Activated gamma-delta T cell treated with Interleukin-2 at 50 U/mL for 16 hours (primary cell): ENCODE measurements at places on chromosomes 6 and 20.

DNA sequence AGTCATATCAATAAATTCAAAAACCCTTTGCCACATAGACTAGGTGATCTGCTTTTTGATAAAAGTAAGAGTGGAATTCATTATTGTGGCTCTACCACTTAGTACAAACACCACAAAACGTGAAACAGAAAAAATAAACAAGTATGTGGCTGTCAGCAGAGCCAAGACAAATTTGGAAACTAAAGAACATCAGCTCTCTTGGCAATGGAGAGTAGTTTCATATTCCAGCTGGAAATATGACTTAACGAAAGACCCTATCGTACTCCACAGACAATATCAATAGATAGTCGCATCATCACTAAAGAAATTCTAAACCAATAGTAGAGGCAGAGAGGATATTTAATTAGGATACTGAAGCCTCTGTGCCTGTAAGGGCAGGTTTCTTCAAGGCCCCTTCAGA lies 20.8 kb downstream of the TBX18 start:
- DNase-seq = no peak

- DNase-seq = no peak
Measured at GRCh38 chr6:35061651-35062410, 79.3 kb downstream of the TCP11 start.

DNA sequence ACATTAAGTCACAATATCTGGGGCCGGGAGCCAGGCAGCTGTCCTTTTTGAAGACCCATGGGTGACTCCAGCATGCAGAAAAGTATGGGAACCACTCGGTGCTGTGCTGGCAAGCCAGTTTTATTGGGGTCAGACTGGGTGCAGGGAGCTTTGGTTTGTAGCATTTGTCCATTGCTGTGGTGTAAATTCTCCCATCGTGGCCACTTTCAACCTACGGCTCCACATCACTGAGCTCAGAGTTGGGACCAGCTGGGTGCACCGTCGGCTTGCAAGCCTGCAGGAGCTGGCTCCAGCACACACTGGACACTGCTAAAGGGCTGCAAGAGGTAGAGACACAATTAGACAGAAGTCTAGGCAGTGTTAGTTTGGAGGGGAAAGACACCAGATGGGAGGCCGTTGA lies 66.9 kb downstream of the SYNJ2 start:
- no peak for DNase-seq

DNA sequence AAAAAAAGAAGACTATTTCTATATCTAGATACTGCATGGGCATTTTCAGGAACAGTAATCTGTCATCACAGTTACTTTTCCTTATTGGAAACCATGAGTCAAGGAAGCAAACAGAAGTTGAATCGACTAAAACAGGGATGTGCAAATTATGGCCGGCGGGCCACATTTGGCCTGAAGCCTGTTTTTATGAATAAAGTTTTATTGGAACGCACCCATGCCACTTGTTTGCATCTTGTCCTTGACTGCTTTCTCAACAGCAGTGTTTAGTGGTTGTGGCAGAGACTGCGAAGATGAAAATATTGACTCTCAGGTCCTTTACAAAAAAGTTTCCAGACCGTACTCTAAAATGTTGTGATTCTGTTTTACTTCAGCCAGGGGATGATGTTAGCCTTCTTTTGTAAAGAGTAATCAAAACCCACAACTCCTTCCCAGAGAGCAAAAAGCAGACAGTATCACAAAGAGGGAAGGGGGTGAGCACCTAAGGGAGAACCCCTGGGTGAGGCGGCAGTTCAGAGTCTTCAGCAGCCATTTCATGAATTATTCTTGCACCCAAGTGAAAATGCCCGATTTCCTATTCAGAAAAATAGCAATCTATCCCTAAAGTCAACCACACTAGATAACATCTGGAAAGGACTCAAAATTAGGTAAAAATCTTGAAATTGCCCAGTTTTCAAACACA lies 190.4 kb downstream of the MYLK4 start:
- no peak for DNase-seq

- no peak for DNase-seq
Measured at GRCh38 chr6:73085443-73085871, 139.8 kb downstream of the KHDC1L start.

- DNase-seq = no peak
Measured at GRCh38 chr6:133591275-133591674, 297.6 kb upstream of the TCF21 start.

GRCh38 chr6:37624606-37625574 lies 72.8 kb downstream of the MDGA1 start:
- DNase-seq = no peak

- no peak for DNase-seq
Measured at GRCh38 chr6:126824226-126824625, 294.2 kb upstream of the RSPO3 start.

- peak; percentile 47 for DNase-seq
Measured at GRCh38 chr20:60057866-60058807, 99.9 kb downstream of the CDH26 start.

DNA sequence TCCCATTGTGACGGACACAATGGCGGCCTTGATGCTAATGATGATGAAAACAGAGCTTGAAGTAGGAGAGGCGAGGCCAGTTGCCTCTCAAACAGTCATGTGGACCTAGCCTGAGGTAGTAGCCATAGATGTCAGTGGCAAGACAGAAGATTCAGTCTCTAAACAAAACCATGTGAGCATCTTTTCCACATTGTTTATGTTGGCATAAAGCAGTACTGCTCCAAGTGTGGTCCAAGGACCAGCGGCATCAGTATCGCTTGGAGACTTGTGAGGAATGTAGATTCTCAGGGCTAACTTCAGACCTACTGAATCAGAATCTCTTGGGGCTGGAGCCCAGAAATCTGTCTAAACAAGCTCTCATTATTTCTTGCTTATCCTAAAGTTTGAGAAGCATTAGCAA lies 312.8 kb upstream of the JAG1 start:
- no peak for DNase-seq

DNA sequence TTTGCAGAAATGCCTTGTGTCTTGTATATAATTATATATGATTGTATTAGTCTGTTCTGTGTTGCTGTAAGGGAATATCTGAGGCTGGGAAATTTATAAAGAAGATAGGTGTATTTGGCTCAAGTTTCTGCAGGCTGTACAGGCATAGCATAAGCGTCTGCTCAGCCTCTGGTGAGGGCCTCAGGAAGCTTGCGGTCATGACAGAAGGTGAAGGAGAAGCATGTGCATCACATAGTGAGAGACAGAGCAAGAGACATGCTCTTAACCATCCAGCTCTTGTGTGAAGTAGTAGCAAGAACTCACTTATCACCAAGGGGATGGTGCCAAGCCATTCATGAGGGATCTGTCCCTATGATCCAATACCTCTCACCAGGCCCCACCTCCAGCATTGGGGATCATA lies 6.5 kb downstream of the DCBLD1 start:
- no peak for DNase-seq

DNA sequence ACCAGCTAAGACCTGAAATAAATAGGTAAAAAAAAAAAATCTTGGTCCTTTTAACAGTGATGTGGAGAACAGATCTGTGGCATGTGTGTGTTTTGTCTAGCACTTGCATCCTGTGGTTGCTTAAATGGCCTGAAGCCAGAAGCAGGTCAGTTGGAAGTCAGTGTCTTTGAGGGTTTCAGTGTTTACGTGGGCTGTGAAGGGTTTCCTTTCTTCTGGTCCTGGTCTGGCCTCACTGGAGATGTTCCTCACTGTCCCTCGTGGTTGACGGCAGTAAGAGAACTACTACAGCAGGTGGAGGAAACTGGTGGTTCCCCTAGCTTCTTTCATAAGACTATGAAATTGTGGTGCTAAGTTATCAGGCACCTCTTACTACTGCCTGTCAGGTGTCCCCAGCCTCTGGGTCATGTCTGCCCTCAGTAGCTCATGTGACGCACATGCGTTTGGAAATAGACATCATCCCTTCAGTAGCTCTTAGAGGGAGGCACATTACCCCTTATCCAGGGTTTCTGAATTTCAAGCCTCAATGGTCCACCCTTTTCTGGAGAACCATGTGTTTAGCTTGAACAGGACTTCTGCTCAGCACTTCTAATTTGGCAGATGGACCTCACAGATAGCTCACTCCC lies 59.4 kb upstream of the SCP2D1 start:
- no peak for DNase-seq

DNA sequence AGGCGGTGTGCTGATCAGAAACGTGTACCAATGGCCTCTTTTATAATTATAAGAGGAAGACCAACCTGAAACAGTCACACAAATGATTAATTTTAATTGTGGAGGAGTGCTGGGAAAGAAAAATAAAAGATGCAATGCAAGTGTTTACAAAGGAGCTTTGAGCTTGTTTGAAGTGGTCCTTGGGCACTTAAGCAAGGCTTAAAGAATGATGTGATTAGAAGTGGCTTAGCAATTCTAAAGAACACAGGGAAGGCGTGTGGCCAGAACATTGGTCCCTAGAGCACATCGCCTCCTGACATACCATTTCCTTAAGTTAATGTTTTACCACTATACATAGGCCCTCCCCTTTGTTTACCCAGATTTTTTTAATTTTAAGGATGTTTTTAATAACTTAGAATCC lies 26.1 kb downstream of the PTPN1 start:
- DNase-seq = no peak

GRCh38 chr6:105072798-105073199 lies 107.0 kb downstream of the POPDC3 start:
- no peak for DNase-seq

DNA sequence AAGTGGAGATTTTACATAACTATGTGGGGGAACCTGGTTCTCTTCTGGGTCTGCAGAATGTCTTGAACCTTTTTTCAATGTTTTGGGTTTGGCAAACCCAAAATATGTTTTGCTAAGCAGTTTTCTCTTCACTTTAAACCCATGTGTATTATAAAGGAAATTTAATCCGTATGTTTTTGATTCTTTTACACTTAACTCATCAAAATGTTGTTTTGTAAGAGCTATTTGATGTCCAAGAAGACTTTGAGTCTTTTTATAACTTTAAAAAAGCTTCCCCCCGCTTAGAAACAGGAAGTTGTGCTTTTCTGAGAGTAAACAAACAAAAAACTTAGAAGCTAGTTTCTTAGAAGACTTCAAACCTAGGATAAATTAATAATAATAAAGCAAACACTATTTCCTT lies 81.9 kb upstream of the CEP162 start:
- DNase-seq = no peak

GRCh38 chr20:20338133-20338730 lies 29.7 kb upstream of the INSM1 start:
- DNase-seq = no peak

DNA sequence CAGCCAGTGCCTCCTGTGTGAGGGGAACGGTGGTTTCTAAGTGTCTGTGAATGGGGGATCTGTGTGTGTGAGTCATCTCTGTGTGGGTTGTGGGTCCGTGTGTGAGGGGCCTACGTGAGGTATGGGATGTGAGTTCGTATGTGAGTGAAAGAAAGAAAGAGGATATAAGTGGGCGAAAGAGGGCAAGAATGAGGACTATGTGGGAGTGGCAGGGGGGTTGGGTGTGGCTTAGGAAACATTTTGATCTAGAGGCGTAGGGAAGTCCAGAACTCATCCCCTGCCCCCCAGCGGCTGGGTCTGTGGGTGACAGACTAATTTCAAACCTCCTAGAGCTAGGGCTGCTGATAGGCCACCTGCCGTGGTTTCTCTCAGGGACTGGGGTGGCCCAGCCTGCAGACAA lies 35.5 kb downstream of the DHX35 start:
- DNase-seq = peak; percentile 7

- no peak for DNase-seq
Measured at GRCh38 chr6:45476341-45476740, 98.6 kb upstream of the SUPT3H start.

- DNase-seq = no peak
Measured at GRCh38 chr6:27392623-27393022, 4.1 kb downstream of the ZNF391 start.

DNA sequence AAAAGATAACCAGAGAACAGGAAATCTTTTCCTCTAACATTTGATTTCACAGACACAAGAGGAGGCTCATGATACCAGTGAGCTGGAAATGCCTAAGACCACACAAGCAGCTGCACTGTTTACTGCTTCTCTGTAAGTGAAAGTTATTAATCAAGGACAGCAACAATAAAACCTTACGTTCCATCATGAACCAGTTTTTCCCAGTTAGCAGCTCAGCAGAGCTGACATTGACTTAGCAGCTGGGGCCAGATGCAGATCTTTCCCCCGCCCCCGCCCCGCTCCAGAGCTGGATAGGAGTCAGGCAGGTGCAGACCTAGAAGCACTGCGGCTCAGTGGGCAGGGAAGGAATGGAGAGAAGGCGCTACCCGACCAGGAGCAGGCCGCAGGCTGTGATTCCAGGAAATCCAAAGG lies 275.2 kb downstream of the GMDS start:
- DNase-seq = no peak

DNA sequence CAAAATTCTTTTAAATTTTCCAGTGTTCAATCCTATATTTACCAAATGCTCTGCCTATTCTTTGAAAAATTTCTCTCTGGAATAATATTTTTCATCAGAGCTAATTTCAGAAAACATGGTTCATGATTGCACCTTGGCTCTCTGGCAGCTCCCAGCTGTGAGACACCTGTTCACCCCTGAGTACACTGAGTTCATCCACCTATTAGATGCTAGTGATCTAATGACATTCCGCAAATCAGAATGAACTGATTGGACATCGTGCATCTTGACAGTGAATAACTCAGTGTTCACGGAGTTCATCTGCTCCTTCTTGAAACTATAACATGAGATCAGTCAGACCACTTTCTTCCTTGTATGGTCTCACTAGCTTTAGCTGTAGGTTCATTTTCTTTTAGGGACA lies 3.9 kb upstream of the SHPRH start:
- DNase-seq = no peak

DNA sequence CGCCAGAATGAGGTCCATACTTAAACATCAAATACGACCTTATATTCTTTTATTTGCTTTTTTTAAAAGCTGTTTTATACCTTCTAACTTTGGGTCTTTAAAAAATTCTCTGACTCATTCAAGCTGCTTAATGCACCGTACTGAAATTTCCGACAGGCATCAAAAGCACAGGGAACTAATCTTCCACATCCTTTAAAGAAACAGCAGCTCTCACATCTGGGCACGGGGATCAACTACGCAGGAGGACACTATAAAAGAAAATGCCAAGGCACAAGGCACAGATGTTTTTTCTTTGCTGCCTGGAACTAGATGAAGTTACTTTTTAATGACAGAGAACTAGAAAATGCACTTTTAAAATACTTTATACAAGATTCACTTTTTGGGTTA lies 112.4 kb upstream of the ARG1 start:
- no peak for DNase-seq

DNA sequence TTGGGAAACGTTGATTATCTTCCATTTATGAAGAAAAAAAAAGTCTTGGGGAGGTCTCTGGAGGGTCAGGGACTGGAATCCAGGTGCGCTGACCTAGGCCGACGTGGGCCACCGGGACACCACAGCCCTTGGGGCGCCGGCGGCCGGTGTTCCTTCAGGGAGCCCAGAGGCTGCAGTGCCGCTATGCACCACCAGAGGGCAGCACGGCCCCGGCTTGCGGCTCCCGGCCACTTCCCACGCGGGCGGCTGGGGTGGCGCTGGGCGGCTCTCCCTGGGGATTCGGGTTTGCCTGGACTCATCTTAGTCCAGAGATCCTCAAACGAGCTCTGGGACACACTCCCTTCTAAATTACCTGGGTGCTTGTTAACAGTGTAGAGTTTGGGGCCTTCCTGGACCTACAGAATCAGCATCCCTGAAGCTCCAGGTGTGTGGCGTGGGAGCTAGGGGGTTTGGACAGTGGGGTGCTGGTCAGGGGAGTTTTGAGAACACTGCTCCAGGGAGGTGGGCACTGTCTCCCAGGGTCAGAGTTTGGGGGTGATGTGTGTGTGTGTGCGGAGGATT lies 23.0 kb upstream of the GTSF1L start:
- peak; percentile 80 for DNase-seq
